ENCODE measurements at places on chromosomes 12 and 14. TPM values are rescaled to one million over a fixed set of nuclear protein-coding genes. Genes with fewer than 3 reads are reported as not detected.

The PLEKHD1 gene
- total RNA-seq: 0.25 TPM

The RNASE1 gene
- 5.6 TPM for total RNA-seq

The BDKRB1 gene
- total RNA-seq: not detected

The TMEM19 gene
- total RNA-seq: 30.5 TPM

The SERPINA4 gene
- total RNA-seq: not detected

The EPS8 gene
- 1.2 TPM for total RNA-seq

The TBC1D30 gene
- total RNA-seq: 0.65 TPM

The KRT6A gene
- not detected for total RNA-seq

The TNS2 gene
- 2.4 TPM for total RNA-seq

The FGF6 gene
- total RNA-seq: not detected

Measured in naive thymus-derived CD8-positive, alpha-beta T cell (primary cell).